Stimulated activated CD4-positive, alpha-beta T cell treated with anti-CD3 and anti-CD28 coated beads, Interleukin-1b, Interleukin-23, amount 100 ng/mL, for 1 hour (primary cell): ENCODE measurements at places on chromosomes 5 and 9.

- DNase-seq: no peak
These were observed 3.2 kb downstream of the STARD4 start for GRCh38 chr5:111509119-111509518.

DNA sequence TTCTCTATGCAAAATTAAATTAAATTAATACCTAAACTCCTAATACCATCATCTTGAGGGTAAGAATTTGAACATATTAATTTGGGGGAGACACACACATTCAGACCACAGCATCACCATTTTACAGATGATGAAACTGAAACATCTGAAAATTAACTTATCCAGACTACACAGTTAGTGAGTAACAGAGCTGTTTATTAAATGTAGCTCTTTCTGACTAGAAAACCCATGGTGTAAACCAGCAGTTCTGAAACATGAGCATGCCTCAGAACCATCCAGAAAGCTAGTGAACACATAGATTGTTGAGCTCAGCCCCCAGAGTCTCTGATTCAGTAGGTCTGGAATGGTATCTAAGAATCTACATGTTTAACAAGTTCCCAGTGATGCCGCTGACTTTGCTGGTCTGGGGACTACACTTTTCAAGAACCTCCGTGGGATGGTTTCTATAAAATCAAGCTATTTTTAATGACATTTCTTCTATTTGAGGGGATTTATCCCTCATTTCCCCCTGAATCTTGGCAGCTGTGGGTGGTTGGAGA lies 113.5 kb downstream of the RORB start:
- no peak for DNase-seq

DNA sequence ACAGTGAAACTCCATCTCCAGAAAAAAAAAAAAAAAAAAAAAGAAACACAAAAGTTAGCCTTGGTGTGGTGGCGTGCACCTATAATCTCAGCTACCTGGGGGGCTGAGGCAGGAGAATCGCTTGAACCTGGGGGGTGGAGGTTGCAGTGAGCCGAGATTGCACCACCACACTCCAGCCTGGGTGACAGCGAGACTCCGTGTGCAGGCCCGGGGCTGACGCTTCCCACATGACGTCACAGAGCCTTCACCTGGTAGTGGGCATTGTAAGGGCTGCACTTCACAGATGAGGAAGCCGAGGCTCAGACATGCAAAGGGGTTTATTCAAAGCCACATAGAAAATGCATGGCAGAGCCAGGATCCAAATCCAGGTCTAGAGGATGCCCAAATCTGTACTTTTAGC lies 114.2 kb downstream of the GAPVD1 start:
- DNase-seq: no peak

DNA sequence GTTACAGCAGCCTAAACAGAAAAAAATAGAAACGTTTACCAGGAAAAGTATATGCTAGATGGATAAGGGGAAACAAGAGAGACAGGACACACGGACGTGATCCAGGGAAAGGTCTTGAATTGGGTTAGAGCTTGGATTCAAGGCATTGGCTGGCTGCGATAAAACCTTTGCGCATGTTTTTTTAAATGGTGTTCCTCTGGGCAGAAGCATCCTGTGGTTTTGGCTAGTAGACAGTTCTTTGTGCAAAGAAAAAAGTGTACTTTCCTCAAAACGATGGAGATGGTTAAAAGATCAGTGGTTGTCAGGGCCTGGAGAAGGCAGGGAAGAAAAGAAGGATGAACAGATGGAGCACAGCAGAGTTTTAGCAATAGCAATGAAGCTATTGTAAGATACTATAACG lies 37.5 kb upstream of the LIFR start:
- DNase-seq: no peak

- no peak for DNase-seq
These were observed 68.8 kb upstream of the PPP2R2B start for GRCh38 chr5:146947181-146947941.

GRCh38 chr5:131943916-131944315 lies 1.5 kb downstream of the MEIKIN start:
- DNase-seq: no peak

DNA sequence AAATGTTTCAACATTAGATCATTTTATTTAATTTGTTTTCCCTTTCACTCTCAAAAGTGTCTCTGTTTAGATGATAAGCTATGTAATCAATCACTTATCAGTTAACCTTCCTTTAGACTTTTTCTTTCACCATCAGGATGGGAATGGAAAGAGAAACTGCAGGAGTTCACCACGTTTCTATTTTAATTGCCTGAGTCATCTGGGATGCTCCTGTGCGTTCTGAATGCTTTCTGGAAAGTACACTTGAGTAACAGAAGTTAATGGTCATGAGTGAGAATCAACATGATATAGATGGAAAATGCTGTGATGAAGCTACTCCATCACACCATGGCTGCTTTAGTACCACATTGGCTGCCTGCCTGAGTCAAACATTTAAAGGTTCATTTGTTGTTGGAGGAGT lies 783.3 kb upstream of the CDH9 start:
- no peak for DNase-seq

GRCh38 chr5:124021066-124021641 lies 509.2 kb downstream of the CSNK1G3 start:
- DNase-seq: no peak

DNA sequence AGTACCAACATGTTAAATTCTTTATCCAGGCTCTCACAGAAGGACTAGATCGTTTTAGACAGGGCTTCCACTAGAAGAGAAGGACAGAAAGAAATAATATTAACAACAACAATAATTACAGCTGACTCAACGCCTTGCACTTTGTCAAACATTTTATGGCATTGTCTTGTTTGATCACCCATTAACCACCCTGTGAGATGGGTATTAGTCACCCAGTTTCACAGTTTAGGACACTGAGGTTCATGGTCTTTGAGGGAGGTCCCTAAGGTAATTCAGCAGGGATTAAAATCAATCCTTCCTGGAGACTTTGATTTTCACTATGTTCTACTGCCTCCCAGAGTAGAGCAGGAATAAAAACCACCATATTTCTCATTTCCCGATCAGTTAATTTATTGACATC lies 51.4 kb upstream of the BNC2 start:
- DNase-seq: no peak
